ENCODE measurements at places on chromosomes 5 and 9. TPM values are rescaled to one million over a fixed set of nuclear protein-coding genes. Genes with fewer than 3 reads are reported as not detected.

DNA sequence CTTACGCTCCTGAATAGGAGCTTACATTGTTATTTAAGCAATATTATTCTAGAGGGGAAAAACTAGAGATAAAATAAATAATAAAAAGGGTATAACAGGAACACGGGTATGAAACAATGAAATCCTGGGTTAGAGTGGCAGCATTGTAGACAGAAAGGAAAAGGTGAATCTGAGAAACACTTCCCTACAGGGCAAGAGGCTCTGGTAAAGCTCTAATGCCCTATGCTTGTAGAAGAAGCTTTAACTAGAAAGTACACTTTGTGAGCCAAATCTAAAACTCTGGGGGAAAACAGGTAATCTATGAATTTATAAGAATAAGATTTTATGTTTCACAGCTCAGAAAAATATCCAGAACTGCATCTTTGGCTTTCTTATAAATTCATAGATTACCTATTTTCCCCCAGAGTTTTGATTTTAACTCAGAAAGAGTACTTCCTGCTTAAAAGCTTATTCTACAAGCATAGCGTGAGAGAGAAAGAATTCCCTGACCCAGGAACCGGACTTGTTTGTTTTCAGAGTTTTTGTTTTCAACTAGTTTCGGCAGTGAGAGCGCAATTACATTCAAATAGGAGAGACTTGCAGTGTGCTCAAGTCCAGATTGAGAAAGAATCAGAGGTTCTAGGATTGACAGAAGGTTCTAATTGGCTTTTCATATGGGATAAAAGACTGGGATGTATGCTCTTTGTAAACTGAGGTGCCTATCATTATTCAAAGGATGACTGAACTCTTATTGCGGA lies 651.0 kb upstream of the RORB start:
- H3K4me3 ChIP-seq: no peak overlapping the region
- DNase-seq: no peak
- H3K27me3 ChIP-seq: no peaks in the 10 kb centered on the region
- H3K27ac ChIP-seq: no peak overlapping the region
- no peaks in the 10 kb centered on the region for H3K36me3 ChIP-seq

DNA sequence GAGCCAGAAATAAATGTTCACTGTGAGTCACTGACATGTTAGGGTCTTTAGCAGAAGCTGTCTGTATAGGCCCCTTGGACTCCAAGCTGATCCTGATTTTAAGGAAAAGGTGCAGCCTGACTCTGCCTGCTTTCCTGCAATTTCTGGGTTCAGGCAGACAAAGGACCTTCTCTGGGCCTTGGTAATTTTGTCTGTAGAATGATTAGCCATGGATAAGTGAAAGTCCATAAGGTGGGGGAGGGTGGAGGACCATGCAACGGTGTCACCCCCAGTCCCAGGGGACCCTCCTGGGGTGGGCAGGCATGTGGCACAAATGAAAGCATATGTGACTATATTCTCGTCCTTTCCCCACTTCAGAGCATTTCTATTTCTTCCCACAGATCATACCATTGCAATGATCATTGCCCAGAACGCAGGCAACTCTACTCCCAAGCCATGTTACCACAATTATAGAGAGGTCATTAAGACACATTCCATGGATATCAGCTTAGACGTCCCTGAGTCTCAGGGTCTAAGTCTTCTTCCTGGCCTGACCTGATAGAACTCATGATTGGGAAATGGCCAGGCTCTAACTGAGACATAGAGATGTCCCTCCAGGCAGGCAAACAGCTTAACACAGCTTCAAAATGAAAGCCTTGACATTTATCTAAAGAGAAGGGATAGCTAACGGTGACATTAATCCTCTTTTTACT lies 157.9 kb upstream of the ALDH1B1 start:
- H3K4me3 ChIP-seq: no peak overlapping the region
- no peak overlapping the region for H3K27ac ChIP-seq
- no peak for DNase-seq
- H3K36me3 ChIP-seq: no peaks in the 10 kb centered on the region

- no peaks in the 10 kb centered on the region for H3K27me3 ChIP-seq
- H3K36me3 ChIP-seq: peaks cover 3% of the 10 kb centered on the region
- no peak overlapping the region for H3K27ac ChIP-seq
- H3K4me1 ChIP-seq: peaks cover 10% of the 10 kb centered on the region
- no peak overlapping the region for H3K4me3 ChIP-seq
These were observed 33.8 kb upstream of the ANXA2R start for GRCh38 chr5:43073597-43074546.

The ACTL7A gene
- not detected for total RNA-seq

The ANKRD55 gene
- total RNA-seq: not detected

Data from Karpas-422 (cell line).